ENCODE measurements at places on chromosomes 7 and 10.

DNA sequence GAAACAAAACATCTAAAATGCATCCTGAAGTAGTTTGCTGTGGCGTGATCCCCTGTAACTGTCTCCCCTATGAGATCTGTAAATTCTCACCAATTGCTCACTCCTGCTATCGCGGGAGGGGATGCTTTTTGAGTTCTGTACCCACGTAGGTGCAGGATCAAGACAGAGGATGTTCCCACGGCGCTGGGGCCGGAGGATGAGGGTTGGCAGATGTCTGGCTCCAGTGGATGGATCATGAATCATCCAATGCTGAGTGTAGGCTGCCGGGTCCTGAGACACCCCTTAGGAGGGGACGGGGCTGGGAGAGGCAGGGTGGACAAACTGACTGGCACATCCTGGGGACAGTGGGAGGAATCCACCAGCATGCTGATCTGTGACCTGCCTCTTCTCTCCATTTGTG lies 224.4 kb downstream of the USP6NL start:
- no peak for DNase-seq

DNA sequence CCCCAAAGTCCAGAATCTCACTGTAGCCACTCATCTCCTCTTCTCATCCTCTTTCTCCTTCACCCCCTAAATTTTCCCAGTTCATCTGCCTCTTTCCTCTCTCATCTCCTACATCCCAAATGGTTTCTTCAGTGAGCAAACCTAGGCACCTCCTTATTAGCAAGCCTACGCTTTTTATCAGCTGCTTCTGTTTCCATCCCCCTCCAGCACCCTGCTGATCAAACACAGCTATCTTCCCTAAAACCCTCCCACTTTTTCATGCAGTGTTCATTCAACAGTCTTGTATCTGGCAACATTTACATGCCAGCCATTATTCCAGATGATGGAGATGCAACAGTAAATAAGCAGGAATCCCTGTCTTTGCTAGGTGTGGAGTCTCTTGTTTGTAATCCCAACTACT lies 3.3 kb upstream of the ABRAXAS2 start:
- DNase-seq, result no peak

GRCh38 chr10:96168546-96168945 lies 38.4 kb downstream of the ZNF518A start:
- no peak for DNase-seq

- no peak for DNase-seq
Observed at GRCh38 chr7:50721160-50721559, 61.5 kb downstream of the GRB10 start.

DNA sequence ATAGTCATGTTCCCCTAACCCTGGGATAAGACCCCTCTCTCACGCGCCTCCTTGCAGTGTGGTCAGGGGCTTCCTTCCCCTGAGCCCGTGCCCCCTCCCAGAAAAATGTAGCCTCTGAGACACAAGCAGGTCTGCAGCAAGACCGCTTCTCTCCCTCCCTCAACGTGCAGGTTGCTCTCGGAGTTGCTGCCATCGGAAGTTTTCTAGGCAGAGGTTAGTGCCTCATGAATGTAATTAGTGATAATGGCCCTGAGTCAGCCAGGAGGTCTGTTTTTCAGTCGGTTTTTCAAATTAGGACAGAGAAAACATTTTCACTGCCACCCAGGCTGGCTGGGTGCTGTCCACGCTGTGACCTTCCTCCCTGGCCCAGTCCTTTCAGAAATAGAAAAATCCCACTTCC lies 43.2 kb upstream of the PRLHR start:
- no peak for DNase-seq

DNA sequence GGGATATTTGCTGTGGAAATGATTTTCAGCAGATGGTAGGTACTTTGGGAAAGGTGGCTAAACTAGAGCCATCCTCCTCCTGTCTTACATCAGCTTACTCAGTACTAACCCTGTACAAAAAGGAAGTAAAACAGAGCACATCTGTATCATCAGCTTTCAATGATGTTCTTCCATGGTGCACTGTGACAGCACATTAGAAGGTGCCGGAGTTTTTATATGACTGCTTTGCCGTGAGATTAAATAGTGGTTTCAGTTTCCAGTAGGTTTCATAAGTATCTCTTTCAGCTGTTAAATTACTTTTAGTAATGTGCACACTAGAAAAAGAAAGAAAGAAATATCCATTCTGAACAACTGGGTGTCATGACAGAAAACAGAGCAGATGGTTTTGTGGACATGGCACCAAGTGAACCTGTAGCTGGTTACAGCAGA lies 86.5 kb downstream of the ARID5B start:
- DNase-seq, result no peak

DNA sequence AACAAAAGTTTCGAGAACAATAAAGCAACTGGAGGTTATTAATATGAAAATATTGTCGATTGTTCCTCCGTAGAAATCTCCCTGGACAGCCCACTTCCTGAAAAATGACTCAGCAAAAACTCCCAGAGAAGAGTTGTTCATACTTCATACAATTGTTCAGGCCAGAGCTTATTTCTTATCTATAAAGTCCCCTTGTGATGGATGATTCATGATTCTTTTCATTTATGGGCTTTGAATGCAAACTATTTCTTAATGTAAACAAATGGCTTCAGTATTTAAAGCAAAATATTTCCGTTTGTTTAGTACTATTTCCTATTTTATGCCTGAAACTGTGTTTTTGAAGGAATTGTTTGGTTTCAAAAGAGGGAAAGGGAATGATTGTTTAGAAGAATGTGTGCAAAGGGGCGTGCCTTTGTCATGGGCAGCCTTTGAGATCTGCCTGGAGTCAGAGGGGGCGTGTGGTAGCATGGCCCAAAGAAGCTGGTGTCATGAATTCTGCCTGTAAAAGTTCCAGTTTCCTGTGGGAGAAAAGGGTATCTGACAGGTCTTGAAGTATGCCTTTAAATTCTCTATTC lies 26.2 kb upstream of the EXOC6 start:
- DNase-seq, result no peak

DNA sequence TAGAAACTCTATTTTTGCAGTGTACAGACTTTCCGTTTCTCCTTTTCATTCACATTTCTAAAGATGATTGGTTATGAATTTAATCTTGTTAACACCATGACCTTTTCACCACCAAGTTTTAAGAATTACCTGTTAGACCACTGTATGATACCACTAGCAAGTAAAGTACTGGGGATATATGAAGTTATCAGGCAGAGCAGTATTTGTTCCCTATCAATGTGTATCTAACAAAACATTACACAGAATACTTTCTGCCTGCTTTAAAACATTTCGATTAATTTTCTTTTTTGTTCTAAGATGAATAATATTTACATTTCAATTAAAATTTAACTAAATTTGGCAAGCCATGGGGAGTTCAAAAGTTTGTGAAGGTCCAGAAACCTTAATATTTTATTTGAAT lies 49.9 kb upstream of the AHR start:
- no peak for DNase-seq

DNA sequence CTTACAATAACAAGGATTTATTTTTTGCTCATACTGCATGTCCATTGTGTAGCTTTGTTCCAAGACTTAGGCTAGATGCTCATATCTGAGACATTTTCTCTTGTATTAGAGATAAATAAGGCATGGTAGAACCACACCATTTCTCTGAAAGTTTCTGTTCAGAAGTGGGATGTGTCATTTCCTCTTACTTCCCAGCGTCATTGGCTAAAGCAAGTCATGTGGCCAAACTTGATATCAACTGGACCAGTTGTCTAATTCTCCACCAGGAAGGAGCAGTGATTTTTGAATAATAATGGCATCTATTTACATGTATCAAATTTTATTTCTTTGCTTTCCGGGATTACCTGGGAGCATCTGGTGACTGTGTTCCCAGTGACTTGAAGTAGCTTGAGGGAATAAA lies 38.3 kb downstream of the AHCYL2 start:
- no peak for DNase-seq

DNA sequence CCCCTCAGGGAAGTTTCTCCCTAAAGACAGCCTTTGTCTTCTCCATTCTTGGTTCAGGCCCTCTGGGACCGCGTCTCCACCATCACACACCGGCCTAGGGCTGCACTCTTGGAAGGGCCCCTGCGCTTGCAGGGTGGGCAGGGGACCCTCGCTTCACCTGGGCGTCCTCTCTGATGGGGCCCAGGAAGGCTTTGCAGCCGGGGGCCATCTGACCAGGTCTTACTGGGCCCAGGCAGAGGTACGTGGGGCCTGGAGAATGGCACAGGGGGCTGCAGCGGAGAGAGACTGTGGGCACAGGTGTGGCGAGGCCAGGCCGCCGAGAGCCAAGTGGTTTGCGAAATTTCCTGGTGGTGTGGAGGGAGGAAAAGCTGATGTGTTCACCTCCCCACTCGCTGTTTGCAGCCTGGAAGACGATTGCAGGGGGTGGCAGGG lies 44.4 kb downstream of the ALOX5 start:
- DNase-seq, result no peak

DNA sequence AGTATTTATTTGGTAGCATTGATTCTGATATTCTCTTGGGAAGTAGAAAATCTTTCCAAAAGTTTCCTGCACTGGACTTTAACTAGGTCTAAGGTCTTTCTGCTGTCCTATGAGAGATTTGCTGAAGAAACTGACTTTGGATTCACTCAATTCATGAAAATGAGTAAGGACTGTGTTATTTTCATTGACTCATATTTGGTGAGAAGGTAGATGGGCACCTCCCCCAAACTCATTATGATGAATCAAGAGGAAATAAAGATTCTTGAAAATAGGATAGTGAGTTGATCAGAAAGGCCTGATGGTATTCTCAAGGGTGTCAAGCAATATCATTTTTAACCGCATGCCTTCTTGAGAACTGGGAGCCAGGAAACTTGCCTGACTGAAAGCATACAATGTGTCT lies 110.3 kb downstream of the RNF133 start:
- no peak for DNase-seq

GRCh38 chr7:103593691-103594090 lies 147.7 kb upstream of the SLC26A5 start:
- DNase-seq, result no peak

GRCh38 chr10:28873540-28873939 lies 196.2 kb downstream of the BAMBI start:
- DNase-seq, result no peak

DNA sequence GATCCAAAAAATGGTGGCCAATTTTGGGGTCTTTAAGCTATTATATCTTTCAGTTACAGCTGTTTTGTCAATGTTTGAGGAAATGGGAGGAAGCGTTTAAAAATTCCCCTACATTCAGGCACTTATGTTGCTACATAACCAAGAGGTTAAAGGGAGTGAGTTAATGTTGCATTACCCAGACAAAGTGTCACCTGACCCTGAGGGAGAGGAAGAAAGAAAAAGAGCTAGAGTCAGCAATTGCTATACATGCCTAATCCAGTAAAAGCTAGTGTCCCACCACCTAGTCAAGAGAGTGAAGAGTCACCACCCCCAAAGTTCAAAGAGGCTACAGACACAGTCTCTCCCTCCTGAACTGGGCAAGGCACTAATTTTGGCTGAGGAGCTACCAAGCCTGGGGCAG lies 69.5 kb upstream of the ZNF92 start:
- no peak for DNase-seq

DNA sequence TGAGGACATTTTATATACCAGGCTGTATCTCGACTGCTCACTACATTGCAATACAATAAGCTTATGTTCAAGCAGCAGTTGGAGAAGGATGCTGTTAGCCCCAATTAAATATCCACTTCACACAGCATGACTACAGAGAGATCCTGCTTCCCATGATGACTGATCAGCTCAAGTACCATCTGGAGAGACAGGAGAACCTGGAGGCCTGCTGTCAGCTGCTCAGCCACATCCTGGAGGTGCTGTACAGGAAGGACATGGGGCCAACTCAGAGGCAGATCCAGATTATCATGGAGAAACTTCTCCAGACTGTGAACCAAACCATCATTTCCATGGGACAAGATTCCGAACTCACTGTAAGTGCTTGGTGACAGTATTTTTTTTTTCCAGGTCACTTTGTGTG lies 22.5 kb downstream of the RNF133 start:
- DNase-seq, result peak; percentile 42

GRCh38 chr7:50217821-50218281 lies 86.7 kb upstream of the IKZF1 start:
- no peak for DNase-seq

GRCh38 chr10:50421026-50421719 lies 169.9 kb upstream of the ASAH2 start:
- no peak for DNase-seq

- DNase-seq, result no peak
Observed at GRCh38 chr10:101571271-101571925, 16.7 kb downstream of the POLL start.

- DNase-seq, result no peak
Observed at GRCh38 chr7:141369422-141369821, 181.8 kb upstream of the AGK start.

- DNase-seq, result no peak
Observed at GRCh38 chr10:120505866-120506265, 48.8 kb downstream of the PLPP4 start.

GRCh38 chr10:49656845-49657493 lies 22.5 kb upstream of the C10orf53 start:
- DNase-seq, result no peak

- no peak for DNase-seq
Observed at GRCh38 chr10:66622050-66622449, 303.8 kb upstream of the LRRTM3 start.

- no peak for DNase-seq
Observed at GRCh38 chr7:155729847-155730246, 82.4 kb downstream of the SHH start.

DNA sequence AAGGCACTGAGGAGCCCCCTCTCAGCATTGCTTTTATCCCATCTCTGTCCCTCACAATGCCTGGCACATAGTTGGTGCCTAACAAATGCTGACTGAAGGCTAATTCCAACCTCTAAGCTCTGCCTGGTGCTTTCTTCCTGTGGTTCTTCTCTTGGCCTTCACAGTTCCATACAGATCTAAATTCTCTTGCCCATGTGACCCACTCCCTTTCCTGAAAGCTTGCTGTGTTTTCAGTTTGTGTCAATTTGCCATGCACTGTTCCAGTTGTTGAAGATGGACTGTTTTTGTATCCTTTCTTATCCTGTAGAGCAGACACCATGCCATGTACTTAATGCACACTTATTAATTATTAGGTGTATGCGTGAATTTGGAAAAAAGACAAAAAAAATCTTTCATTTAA lies 9.2 kb downstream of the TBXAS1 start:
- no peak for DNase-seq

GRCh38 chr7:90817846-90818245 lies 221.7 kb downstream of the CDK14 start:
- no peak for DNase-seq

- no peak for DNase-seq
Observed at GRCh38 chr7:127887631-127888030, 143.6 kb downstream of the LRRC4 start.

DNA sequence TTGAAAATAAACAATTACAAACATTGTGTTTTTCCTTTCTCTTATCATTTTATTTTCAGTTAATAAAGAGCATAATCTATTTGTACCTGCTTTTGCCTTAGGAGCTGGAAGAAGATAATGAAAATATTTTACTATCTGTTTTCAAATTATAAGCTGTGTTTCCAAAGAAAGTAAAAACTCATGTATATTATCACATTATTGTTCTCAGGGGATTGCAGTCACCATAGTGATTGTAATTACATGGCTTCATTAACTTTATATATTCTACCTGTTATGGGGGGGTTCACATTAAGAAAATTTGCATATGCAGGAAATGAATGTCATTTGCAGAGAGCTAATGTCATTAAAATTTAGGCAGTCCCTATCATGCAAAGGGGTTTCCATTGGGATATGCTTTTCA lies 542.3 kb downstream of the NXPH1 start:
- no peak for DNase-seq

Data from NCI-H524 treated with DMSO at 0.1 percent for 48 hours (cell line).